ENCODE measurements at places on chromosomes 3 and 15.

- DNase-seq, result peak; percentile 12
Measured at GRCh38 chr3:172244011-172244410, 204.2 kb downstream of the GHSR start.

GRCh38 chr3:127037418-127037841 lies 54.5 kb downstream of the PLXNA1 start:
- DNase-seq, result no peak

DNA sequence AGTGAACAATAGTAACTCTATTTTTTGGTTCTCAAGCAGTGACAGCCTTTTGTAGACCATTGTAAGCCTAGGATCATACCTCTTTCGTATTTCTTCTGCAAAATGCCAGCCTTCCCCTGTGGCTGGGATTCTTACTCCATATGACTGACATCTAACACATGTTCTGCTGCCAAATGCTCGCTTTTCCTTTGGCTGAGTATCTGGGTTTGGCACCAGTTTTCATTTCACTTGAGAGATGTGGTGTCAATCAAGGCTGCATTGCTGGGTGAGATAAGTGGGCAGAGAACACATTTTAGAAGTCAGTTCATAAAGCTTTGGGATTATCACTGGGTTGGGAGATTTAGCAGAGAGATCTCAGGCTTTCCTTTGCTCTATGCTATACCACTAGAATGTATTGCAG lies 514.7 kb upstream of the SGO1 start:
- no peak for DNase-seq

- DNase-seq, result peak; percentile 47
Measured at GRCh38 chr3:187040516-187041361, 98.6 kb downstream of the RPL39L start.

DNA sequence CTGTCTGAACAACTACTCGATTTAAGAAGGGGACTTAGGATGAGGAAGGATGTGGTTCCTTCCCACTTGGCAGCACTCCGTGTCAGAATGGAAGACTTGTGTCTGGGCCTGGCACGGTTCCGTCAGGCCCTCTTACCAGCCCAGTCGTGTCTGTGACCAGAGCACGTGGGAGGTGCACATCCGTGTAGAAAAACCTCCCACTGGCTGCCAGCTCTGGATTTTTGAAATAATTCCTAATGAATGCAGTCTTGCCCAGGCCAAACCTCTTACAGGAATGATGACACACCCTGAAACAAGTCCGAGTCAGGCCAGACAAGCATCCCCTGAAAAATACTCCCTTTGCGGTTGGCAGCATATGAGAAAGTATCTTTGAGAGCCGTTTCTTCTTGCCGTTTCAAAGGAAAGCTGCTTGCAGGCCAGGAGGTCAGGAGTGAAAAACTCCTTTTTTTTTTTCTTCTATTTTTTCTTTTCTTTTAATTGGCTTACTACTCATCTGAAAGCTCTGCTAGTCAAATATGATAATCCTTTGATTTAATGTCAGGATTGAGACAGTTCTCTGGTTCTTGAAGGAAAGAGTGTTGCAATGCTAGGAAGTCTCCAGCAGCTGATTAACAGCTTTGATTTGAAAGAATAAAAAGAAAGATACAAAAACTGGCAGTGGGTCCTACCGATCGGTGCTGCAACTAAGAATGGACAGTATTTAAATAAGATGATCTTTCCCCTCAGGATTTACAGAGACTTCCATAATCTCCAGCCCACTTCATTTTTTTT lies 19.8 kb downstream of the IL1RAP start:
- peak; percentile 63 for DNase-seq

GRCh38 chr3:28836199-28836598 lies 444.7 kb upstream of the RBMS3 start:
- no peak for DNase-seq

DNA sequence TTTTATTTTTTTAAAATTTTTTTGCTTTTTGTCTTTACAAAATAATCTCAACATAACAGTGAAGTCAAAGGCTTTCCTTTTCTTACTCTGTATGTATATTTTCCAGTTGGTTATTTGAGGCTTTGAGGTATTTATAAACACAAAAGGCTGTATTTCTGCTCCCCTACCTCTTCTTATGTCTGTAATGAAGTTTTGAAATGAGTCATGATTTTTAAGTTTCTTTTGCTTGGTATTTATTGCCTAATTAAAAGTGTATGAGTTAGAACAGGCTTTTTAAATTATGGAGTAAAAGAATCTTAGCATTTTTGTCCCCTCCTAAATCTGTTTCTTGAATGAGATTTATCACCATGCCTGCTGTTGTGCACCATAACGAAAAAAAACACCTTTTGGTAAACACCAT lies 66.0 kb downstream of the DCUN1D1 start:
- no peak for DNase-seq

- DNase-seq, result no peak
Measured at GRCh38 chr15:72793766-72794660, 10.5 kb upstream of the ADPGK start.

GRCh38 chr15:75198560-75199356 lies 2.9 kb upstream of the C15orf39 start:
- DNase-seq, result peak; percentile 68

- DNase-seq, result no peak
Measured at GRCh38 chr3:66851894-66852613, 146.1 kb upstream of the KBTBD8 start.

DNA sequence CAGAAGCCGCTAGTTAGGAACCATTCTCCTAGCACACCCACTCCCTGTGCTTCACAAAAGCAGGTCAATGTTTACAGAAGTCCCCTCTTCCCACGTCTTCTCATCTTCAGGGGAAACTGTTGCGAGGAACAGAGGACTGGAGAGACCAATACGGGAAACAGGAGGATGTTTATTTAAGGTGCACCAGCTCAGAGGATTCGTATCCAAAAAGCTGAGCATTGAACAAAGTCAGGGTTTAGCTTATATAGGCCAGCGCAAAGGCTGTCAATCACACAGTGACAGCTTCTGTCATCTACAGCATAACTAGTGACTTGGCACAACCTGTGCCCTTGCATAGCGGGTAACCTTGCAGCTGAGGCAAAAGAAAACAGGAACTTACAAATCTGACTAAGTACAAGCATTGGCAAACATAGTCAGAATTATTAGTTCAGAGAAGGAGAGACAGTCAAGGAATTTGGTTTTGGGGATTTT lies 61.3 kb downstream of the ZDHHC19 start:
- DNase-seq, result no peak

GRCh38 chr15:66760097-66760967 lies 58.3 kb downstream of the SMAD6 start:
- DNase-seq, result no peak

DNA sequence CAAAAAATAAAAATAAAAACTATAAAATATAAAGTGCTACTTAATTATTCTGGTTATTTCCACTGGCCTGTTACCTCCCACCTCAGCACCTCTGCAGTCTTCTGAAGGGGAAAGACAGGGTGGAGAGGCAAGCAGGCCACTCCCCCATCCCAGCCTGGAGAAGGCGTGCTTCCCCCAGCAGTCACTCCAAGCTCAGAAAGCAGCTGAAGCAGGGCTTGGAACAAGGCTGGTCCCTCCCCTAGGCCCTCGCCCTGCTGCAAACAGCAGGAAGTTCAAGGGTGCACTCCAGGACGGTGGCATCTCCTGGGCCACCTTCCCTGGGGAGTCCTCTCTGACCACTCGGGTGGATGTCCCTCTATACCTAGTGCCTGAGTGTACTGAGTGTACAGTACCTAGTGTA lies 21.4 kb downstream of the CACNA2D2 start:
- DNase-seq, result no peak

DNA sequence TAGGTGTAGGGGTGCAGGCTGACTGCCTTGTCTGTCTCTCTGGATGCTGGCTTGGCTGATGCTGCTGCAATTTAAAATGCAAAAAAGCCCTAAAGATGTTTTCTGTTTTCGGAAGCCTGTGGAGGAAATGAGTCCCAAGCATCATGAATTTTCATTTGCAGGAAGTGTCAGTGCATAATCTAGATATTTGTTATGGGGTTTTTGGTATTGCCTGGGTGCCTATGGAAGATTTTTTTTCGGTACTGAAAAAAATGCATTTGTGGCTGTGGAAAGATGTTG lies 1.9 kb downstream of the CACNA1D start:
- DNase-seq, result no peak

GRCh38 chr3:58858126-58858525 lies 191.6 kb upstream of the FAM3D start:
- DNase-seq, result no peak

GRCh38 chr3:195119461-195120266 lies 151.3 kb downstream of the XXYLT1 start:
- DNase-seq, result peak; percentile 93

DNA sequence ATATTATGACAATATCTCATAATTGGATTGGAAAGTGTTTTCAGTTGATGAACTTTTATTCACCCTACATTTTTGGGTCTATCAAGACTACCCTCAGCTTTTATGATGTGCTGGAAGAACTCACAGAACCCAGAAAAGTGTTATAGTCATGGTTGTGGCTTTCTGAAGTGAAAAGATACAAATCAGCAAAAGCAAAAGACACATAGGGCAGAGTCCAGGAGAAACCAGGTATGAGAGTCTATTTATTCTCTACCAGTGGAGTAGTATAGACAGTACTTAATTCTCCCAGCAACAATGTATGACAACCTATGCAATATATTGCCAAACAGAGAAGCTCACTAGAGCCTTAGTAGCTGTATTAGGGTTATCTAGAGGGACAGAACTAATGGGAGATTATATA lies 280.4 kb upstream of the TTC14 start:
- DNase-seq, result no peak
